ENCODE measurements at places on chromosomes 7 and 10.

- DNase-seq = no peak
These were observed 2.6 kb upstream of the C10orf120 start for GRCh38 chr10:122702275-122702674.

DNA sequence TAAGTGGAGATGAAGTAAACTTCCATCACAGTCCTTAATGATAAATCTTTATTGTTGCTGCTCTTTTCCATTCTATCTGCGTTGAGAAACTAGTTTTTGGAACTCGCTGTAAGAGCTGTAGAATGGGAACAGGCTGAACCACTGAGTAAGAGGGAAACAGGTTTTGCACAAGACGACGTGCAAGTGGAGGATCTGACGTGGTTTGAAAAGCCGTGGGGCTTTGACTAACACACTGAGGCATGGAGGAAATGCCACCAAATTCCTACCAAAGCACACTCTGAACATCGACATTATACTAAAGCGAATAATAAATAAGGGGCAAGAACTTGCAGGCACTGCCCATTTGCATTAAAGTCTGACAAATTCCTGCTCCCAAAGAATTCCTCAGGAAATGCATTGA, 160.6 kb downstream of the KLF6 start:
- DNase-seq = no peak

DNA sequence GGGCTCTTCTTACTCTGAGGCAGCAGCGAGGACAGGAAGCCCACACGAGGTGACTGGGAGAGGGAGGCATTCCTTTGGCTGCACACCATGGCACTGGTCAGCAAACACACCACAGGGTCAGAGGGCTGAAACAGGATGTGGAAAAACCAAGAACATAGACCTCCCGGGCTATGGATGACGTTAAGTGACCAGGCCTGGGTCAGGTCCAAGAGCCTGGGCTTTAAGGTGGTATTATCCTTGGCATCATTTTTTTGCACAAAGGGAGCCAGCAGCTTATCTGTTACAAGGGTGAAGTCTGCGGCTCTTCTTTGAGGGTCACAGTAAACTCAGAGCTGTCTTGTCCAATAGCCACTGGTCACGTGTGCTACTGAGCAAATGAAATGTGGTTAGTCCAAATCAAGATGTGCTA, 7.0 kb downstream of the WDR91 start:
- DNase-seq = no peak

GRCh38 chr10:14296065-14296709, 34.5 kb downstream of the FRMD4A start:
- no peak for DNase-seq

GRCh38 chr7:30437823-30438574, 40.6 kb downstream of the NOD1 start:
- DNase-seq = no peak

DNA sequence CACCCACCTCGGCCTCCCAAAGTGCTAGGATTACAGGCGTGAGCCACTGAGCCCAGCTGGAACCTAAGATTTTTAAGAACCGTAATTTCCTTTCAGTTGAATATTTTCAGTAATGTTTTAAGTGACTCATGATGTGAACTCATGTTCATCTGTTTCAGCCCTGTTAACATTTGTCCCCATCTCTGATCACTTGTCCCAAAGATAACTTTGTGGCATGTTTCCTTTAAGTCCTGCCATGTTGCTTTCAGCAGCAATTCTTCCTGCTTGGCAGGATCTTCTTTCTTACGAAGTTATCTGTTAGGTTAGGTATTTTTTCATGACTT, 19.3 kb downstream of the ZRANB1 start:
- DNase-seq = no peak

All from activated gamma-delta T cell treated with Interleukin-2 at 50 U/mL for 16 hours (primary cell).